ENCODE measurements at places on chromosomes 16 and 17.

DNA sequence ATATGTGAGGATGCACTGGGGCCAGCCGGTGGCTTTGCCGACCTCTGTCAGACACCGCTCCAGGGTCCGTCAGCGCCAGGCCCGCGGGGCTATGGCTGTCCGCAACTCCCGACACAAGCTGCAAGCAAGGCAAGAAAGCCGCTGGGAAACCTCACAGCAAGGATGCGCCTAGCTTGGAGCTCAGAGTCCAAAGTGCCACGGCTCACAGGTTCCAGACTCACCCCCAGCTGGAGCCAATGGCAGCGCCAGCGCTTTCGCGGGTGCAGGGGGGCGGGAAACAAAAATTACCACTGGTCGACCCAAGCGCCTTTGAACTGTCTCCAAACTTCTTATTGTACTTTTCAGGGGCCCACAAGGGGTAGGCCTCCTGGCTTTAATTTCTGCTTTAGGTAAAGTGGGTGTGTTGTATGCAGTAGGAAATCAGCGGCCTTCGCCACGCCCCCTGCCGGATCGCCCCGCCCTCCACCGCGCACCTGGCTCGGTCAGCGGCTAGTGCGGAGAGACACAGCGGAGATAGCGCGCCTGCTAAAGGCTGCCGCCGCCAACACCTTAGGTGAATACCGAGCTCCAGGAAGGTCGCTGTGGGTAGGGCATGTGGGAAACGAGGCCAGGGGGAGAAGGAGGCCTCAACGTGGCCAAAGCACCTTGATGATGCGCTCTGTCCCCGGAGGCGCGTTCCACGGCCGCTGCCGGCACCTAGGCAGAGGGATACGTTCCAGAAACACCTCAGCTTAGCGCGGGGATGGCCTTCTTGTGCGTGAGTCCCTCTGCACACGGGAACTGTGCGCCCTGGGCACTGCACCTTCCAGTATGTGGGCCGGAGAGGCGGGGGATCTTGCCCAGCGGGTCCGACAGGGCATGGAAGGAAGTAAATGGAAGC is 61.0 kb upstream of the RBL2 start:
- no peak for DNase-seq

DNA sequence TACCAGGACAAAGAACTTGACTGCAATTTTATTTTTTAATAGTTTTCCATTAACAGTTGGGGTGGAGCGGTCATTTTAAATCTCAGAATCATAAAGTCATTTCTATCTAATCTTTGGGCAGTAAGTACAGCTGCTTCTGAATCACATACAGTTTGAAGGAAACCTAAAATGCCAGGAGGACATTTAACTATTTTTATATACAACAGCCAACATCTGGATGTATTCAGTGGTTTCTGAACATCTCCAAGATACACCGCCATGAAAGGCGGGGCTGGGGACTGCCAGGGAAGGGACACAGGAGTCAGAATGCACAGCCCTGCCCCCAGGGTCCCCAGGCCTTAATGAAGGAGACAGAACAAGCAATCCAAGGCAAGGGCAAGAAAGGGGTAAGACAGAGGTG is 392.3 kb downstream of the SLC39A11 start:
- no peak for DNase-seq

DNA sequence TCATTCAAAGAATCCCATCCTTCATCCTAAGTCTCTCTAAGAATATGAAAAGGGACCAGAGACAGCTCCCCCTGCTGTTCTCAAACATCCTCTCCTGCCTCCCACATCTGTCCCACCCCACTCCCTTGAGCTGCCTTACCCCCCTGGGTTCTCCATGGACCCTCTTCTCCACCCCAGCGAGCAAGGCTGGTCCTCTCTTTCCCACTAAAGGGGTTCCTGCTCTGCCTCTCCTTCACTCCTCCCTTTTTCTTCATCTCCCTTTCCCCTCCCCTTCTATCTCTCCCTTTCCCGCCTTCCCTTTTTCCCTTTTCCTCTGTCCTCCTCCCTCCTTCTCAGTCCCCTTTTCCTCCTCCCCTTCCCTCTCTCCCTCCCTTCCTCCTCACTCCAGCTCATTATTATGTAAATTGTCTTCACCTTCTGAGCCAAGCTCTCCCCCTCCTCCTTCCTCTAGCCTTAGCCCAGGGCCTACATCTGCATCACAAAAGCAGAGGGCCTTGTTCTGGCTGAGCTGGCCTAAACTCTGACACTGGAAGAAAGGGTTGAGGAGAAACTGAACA is 90.0 kb downstream of the GNAO1 start:
- DNase-seq = no peak

DNA sequence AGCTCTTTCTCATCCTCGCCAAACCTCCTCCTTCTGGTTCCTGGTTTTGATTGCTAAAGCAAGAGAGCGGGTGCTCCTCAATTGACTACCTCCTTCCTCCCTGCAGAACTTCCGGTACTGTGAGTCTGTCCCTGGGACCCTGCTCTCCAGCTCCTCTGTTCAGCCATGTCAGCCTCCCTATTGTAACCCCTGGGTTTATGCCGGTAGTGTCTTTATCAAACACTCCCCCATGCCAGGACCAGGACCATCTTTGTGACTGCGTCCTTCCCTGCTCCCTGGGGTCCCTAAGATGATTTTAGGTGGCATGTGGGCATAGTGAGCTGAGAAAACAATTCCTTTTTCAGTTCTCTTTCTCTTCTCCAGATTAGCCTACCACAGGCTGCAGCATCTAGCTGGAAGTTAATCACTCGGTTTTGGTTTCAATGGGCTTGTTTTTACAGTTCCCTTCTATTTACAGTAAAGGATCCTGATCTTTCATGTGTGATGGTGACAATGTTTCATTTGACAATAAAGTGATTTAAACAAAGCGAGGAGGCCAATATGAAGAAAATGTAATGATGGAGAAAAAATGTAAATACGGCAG is 27.7 kb upstream of the IL21R start:
- no peak for DNase-seq

GRCh38 chr17:39763051-39763820 is 25.5 kb downstream of the GRB7 start:
- DNase-seq = no peak

- no peak for DNase-seq
Measured at GRCh38 chr17:33739714-33740113, 446.6 kb upstream of the ASIC2 start.

DNA sequence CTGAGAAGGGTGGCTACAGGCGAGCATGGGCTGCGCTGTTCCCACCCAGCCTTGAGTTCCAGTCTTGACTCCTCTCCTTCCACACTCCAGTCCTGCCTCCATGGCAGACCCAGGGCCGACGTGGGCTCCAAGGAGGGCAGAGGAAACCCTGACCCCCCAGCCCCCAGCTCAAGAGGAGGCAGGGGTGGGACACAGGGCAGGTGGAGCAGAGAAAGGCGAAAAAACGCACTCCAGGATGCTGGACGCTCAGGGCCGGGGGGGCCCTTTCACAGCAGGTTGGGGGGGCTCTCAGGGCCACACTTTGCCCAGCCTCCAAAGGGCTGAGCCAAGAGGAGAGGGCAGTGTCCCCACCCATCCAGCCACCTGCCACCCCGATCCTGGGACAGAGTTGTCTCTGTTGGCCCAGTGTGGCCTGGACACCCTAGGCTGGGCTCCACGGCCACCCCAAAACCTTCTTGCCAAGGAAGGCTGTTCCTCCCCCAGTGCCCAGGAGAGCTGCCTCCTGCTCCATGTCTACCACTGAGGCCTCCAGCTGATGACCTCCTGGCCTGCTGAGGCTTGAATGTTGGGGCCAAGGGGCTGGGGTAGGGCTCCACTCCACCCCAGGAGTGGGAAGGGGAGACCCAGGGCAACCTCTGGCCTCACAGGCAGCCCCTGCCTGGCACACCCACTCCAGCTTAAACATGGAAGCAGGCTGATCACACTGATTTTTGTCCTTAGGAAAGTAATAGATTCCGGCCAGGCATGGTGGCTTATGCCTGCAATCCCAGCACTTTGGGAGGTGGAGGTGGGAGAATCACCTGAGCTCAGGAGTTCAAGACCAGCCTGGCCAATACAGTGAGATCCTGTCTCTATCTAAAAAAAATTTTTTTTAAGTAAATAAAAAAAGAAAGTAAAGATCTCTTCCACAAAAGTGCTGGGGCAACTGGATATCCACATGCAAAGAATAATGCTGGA is 7.4 kb upstream of the CCDC57 start:
- DNase-seq = no peak

DNA sequence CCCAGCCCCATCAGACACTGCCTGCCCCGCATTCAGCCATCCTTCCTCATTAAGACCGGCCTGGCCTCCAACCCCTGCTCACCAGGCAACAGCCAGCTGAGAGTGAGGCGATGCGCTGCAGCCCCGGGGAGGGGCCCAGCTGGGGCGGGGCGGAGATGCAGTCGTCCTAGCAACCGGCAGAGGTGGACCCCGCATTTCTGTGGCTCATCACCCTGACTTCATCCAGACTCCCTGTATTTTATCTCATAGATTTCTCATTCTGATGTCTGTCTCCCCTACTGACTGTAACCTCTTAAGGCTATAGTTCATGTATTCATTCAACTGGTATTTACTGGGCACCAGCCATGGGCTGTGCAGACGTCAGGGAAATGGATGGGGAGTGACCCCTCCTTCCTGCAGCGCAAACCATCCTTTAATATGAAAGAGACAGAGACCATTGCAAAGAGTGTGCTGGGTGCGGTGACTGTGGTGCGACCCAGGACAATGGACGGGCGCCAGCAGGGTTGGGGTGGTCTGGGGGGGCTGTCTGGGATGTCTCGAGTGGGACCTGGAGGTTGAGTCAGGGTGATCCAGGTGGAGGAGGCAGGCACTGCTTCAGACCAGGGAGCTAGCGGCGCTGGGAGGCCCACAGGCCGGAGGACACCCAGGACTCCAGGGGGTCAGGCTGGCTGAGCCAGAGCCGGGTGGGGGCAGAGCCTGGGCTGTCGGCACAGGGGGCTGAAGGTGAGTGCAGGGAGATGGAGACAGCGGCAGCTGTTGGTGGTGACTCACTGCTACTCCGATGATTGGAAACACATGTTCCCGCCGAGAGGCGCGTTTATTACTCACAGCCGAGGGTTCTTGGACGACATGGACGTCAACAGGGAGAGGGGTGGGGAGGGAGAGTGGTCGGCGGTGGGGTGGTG is 10.5 kb upstream of the TIMP2 start:
- no peak for DNase-seq

- no peak for DNase-seq
Measured at GRCh38 chr17:66426397-66427033, 124.1 kb downstream of the PRKCA start.
